KBM-7 (cell line): ENCODE measurements at places on chromosomes 1 and 21.

DNA sequence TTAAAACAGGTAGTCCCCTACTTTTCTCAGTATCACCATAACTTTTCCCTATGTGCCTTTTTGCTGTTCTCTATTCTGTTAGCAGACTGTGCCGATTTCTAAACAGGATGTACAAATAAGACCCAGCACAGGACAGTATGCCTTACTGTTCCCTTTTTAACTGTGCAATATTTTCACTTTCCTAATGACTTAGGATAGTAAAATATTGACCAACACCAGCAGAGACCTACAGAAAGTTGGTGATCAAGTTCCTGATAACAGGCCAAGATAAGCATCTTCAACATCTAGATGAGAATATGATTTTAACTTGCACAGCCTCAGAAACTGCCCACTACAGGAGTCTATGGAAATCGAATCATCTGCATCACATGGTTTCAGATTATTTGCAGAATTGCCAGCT, 42.0 kb downstream of the ADSS2 start:
- no peak for DNase-seq

GRCh38 chr1:179380299-179380698, 14.5 kb downstream of the AXDND1 start:
- no peak for DNase-seq

- DNase-seq = no peak
These were observed 316.9 kb downstream of the VAV3 start for GRCh38 chr1:107648071-107648470.

- DNase-seq = peak; percentile 94
These were observed at the start of gene CCDC18 for GRCh38 chr1:93180723-93181613. Gene CCDC18 (plus strand): TSS chr1:93180724. CDS start chr1:93183362, 2,638 bp downstream.

- DNase-seq = no peak
These were observed 16.1 kb upstream of the DPYD start for GRCh38 chr1:97936976-97937375.
